SK-MEL-5 (cell line): ENCODE measurements at places on chromosomes 2 and 18.

GRCh38 chr2:195520671-195521155, 136.3 kb upstream of the SLC39A10 start:
- DNase-seq: no peak

DNA sequence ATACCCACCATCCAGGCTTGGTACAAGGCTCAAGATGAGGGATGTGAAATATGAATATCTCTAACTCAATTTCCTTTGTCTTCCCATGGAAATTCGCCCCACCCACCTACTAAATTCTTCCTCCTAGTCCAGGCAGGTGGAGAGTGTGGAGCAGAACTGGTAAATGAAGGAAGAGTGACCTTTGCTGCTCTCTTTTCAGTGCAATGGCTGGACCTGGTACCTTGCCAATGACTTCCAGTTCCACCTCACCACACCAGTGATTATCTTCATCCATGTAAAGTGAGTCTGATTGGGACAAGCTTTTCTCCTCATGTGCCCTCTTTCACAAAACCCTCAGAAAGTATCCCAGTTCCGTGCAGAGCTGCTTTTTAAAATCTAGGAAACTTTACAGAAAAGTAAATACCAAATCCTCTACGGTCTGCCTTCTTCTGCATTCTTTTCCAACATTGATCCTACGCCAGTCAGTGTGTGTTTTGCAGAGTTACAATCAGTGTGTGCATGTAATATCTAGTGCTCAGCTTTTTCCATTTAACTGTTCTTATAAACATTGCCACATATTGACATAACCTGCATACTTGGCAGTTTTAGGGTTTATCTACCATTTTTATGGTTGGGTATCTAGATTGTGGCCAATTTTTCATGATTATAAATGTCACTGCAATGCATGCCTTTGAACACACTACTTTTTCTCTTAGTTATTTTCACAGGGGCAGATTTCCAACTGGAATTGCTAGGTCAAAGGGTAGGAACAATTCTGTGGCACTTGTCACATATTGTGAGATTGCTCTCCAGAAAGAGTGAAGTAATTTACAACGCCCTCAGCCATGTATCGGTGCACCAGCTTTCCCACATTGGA, 86.5 kb upstream of the SEC11C start:
- DNase-seq: no peak

- DNase-seq: no peak
Observed at GRCh38 chr2:30336084-30336483, 104.8 kb downstream of the LBH start.

DNA sequence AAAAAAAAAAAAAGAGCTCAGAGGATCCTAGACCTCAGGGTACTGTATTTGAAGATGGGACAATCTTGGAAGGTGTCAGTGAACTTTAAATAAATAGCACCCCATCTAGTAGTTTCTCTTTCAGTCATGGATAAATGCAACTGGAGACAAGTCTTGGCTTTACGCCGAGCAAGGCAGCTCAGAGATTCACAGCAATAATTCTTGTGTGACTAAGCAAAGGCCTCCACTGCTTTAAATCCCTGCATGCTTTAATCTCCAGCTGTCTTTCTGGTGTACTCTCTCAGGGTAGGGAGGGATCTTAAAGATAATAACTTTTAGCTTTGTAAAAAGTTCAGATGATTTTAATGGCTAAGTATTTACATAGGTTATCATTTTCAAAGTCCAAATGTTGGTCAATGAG, 36.3 kb downstream of the NRXN1 start:
- DNase-seq: no peak

- DNase-seq: no peak
Observed at GRCh38 chr2:122156176-122156890, 400.9 kb downstream of the TSN start.

GRCh38 chr2:197310271-197310985, at the start of gene ANKRD44:
Gene ANKRD44 (minus strand): TSS chr2:197310780. CDS start chr2:197310604, 176 bp downstream.
- peak; percentile 86 for DNase-seq

GRCh38 chr2:33392366-33392765, 84.1 kb upstream of the RASGRP3 start:
- no peak for DNase-seq

- no peak for DNase-seq
Observed at GRCh38 chr2:149169656-149170055, 131.2 kb downstream of the LYPD6B start.

DNA sequence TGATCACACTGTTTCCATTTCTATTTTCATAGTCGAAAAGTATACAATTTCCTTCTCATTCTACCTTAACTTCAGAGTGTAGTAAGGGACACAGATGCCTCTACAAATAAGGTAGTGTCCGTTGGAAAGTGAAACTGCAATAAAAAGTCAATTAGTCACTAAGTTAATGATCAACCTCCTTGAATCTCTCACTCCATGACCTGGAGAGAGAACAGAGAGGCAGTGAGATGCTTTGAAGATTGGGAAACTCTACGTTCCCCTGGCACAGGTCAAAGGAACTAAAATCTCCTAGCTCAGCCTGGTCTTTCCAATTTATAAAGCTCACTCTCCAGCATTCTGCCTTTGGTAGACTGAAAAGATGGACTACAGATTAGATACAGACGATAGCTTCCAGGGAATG, 153.8 kb upstream of the ACAA2 start:
- DNase-seq: no peak

GRCh38 chr2:225590932-225591331, 191.4 kb downstream of the NYAP2 start:
- no peak for DNase-seq

GRCh38 chr18:45221363-45221762, 393.9 kb upstream of the SLC14A2 start:
- DNase-seq: no peak

DNA sequence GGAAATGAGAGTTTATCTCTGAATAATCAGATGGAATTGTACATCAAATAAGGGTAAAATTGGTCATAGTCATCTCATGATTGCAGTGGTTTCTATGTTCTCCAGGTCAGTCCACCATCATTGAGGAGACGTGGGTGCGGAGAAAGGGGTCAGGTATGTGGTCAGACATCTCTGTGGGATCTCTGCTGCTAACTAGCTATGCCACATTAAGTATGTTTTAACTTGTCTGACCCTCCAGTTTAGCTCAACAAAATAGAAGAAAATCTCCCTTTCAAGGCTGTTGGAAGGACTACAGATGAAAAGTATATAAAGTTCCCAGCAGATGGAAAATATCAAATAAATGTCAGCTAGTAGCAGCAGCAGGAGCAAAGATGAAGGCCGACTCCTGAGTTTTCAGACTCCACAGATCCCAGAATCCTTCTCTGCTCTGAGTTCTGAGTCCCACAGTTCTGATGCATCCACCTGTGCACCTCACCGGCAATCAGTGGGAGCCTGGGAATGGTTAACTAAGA, 106.6 kb upstream of the CYP1B1 start:
- no peak for DNase-seq

DNA sequence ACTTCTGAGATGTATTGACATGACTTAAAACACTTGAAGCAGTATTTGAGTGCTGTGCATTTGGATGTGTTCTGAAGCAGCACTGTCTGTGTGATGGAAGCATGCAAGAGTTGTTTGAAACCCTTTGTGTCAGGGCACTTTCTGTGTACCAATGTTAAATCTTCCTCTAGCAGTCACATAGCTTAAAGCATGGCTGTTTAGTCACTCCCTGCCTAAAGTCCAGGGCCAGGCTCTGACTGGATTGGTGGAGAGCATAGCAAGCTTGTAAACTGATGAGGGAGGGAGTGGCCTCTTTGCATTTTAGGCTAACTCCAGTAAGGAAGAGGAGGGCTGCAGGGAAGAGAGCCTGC, 73.5 kb downstream of the MYO1B start:
- DNase-seq: peak; percentile 43

DNA sequence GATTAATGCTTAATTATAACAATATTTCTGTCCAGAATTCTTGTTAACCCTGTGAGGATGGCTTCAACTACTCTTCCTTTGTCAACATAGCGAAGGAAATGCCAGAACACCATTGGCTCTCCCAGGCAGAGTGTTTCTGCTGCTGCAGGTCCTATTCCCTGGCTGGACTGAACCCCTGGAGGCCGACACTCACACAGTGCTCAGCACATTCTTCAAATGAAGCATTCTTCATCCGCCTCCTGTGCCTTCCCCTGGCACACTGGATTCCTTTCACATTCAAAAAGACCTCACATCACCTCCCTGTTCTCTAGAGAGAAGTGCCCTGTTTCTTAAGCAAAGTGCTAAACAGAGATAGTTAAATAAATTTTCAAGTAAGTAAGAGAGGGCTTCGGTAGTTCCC, 187.3 kb upstream of the MSH6 start:
- DNase-seq: no peak

- DNase-seq: no peak
Observed at GRCh38 chr2:9282128-9283112, 75.8 kb downstream of the ASAP2 start.

GRCh38 chr2:177053038-177053437, 159.6 kb upstream of the HNRNPA3 start:
- DNase-seq: no peak

GRCh38 chr2:128384956-128385355, 66.3 kb upstream of the HS6ST1 start:
- no peak for DNase-seq

DNA sequence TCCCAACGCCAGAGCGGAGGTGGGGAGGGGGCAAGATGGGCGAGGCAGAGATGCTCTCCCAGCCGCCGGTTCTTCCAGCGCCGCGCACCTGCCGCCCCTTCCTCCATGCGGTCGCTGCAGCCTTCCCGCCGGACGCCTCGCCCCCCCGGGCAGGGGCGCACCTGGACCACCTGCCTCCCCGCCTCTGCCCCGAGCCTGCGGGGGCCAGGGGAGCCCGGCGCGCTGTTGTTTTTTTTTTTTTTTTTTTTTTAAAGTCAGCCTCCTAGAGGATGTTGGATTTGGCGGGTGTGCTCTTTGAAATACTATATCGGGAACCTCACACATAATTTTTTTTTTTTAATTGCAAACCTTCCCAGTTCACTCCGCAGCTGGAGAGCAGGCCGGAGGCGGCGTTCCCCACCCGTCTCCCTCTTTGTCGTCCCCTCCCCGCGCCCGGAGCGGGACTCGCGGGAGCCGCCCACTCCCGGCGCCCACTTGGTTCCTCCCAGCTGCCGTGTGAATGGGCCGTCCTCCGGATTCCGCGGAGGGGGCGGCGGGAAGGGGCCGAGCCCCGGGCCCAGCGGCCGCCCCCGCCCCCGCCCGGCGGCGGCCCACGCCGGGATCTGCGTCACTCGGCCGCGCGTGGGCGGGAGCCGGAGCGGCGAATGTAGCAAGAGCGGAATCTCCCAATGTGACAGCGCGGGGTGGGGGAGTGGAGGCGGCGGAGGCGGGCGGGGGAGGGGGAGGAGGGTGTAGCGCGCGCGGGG, 421 bp upstream of the NAB1 start:
- DNase-seq: peak; percentile 72

- DNase-seq: no peak
Observed at GRCh38 chr2:72191441-72191840, 43.8 kb upstream of the CYP26B1 start.

GRCh38 chr2:237296756-237297155, 117.2 kb downstream of the COL6A3 start:
- no peak for DNase-seq

- DNase-seq: no peak
Observed at GRCh38 chr2:171490577-171490976, 31.7 kb upstream of the CYBRD1 start.

GRCh38 chr2:103363639-103364038, 601.8 kb downstream of the TMEM182 start:
- DNase-seq: no peak

- no peak for DNase-seq
Observed at GRCh38 chr2:38959938-38960608, 70.4 kb downstream of the ARHGEF33 start.

DNA sequence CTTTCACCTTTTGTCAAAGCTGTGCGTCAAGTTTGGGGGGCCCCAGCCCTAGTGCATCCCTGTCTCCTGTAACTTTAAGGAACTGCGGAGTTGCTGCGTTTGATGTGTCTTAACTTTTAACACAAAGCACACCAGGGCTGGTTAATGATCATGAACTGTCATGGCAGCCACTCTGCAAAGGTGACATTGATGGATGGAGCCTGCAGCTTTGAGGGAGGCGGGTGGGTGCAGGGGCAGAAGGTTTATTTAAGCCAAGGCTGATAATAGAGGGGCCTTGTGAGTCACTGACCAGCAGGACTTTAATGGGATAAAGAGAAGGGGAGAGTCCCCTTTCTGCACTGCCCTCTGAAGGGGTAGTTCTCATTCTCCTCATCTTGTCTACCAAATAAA, 190.2 kb upstream of the GATA6 start:
- DNase-seq: no peak

GRCh38 chr2:12498704-12499103, 218.0 kb upstream of the TRIB2 start:
- DNase-seq: peak; percentile 69

- peak; percentile 29 for DNase-seq
Observed at GRCh38 chr2:133755480-133756300, 187.4 kb upstream of the NCKAP5 start.

- no peak for DNase-seq
Observed at GRCh38 chr18:23547846-23548245, 38.5 kb downstream of the NPC1 start.

DNA sequence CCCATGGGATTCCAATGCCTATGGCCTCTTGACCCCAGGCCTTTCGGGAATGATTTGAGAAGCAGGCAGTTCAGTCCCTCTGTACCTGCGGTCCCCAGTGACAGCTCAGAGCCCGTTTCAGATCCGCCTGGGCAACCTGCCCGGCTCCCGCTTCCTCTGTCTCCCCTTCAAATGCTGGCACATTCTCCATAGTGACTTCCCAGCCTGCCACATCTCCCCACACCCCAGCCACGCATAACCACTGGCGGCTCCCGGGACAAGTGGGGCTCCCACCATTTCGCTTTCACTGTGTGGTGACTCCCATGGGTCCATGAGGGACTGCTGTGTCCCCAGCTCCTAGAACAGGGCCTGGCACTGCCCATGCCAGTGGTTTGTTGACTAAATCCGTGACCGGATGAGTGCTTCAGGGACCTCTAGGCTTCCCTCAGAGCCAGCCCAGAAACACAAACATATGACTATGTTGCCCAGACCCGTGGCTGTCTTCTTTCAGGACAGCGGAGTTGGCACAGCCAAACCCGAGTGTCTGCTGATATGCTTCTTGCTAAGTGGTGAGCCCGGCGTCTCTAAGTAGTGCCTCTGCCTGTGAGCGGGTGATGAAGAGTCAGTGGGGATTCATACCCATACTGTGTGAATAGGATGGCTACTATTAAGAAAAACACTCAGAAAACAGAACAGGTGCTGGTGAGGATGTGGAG, 91.2 kb downstream of the GLI2 start:
- DNase-seq: no peak

- no peak for DNase-seq
Observed at GRCh38 chr2:160924936-160925353, 235.3 kb upstream of the TANK start.
